Stimulated activated CD4-positive, alpha-beta T cell treated with anti-CD3 and anti-CD28 coated beads, Interleukin-12 subunit alpha, Interleukin-12 subunit beta, amount 100 ng/mL, for 48 hours (primary cell): ENCODE measurements at places on chromosomes 6 and 20.

- DNase-seq, result no peak
Observed at GRCh38 chr6:19869464-19869863, 32.3 kb downstream of the ID4 start.

DNA sequence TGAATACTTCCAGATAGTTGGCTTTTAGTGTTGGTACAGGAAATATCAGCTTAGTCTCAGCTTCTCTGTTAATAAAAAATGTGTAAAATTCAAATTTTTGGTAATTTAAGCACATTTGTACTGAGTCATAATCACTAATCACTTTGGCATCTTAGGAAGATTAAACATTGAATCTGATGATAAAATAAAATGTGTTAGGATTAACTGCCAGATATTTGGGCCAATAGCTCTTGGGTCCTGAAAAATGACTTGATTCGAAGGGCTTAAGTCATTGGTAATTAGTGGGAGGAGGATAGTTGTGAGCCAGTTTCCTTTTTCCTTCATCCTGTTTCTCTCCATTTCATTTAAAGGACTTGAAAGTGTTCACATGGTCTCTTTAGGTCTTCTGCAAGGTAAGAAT lies 426.1 kb downstream of the RFPL4B start:
- DNase-seq, result no peak

GRCh38 chr6:115221198-115221597 lies 839.5 kb downstream of the FRK start:
- DNase-seq, result no peak

DNA sequence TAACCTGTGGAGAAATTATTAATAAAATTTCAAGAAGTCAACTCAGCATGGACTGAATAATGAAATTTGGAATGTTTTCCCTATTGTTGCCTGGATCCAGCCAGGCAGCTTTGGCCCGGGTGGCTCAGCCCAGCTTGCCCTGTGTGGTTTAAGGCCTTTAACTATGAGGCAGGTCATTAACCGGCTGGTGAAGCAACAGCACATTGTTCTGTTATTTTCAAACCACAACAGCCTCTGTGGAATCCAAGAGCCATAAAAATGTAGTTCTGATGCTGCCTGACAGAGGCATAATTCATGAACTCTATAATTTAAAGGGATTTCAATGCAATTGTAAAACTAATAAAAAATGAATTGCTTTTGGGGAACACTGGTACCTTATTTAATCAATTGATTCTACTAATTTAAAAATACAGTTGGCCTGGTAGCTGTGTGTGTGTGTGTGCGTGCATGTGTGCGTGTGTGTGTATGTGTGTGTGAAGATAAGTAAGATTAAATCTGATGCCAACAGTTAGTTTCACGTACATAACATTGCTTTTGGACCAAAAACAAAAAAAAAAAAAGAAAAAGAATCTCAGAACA lies 117.7 kb downstream of the RPS12 start:
- no peak for DNase-seq

- peak; percentile 53 for DNase-seq
Observed at GRCh38 chr6:42929821-42930360, 611 bp downstream of the CNPY3 start.

GRCh38 chr6:12577124-12577850 lies 139.3 kb upstream of the PHACTR1 start:
- no peak for DNase-seq

DNA sequence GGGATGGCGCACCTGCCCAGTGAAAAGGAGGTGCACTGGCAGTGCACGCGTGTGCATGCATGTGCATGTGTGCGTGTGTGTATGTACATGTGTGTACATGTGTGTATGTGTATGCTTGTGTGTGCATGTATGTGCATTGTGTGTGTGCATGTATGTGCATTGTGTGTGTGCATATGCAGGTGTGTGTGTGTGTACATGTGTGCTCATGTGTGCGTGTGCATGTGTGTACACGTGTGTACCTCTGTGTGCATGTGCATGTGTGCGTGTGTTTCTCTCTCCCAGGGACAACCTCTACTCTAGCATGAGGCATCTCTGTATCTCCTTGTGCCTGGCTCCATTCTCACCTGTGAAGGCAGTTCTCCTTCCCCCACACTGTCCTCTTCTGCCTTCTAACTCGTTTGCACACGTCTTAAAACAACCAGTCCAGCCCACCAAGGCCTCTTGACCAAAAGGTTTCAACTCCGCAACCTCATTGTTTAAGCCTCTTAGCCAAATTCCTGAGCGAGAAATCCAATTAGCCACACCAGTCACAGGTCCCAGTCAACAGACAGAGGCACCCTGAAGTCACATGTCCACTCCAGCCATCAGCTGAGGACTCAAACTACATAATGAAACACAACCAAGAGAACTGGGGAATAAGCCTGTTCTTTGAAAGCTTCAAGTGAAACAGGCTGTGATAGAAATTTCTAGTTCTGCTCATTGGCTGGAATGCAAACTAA lies 103.5 kb upstream of the PTPRT start:
- DNase-seq, result no peak

DNA sequence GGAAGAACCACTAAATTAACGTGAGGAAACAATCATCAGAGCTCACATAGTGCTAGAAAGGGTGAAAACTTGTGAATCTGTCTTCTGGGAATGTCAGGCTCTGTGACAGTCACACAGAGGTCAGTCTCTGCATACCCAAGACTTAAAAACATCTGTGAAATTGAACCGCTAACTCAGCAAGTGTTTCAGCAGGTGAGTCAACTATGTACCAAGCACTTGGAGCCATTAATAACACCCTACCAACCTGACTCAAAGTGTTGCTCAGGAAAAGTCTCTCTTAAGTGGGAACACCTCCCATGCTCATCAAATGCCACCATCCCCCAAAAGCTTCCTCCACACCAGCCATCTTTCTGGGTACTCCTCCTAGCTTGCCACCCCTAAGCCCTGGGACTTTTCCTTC lies 92.3 kb upstream of the CARMIL1 start:
- DNase-seq, result no peak

GRCh38 chr6:90938122-90938521 lies 351.2 kb upstream of the MAP3K7 start:
- no peak for DNase-seq

GRCh38 chr6:56516003-56516402 lies 126.7 kb downstream of the DST start:
- DNase-seq, result no peak

GRCh38 chr6:34695729-34696188 lies 808 bp downstream of the ILRUN start:
- DNase-seq, result no peak

- DNase-seq, result no peak
Observed at GRCh38 chr6:115137910-115138309, 795.1 kb upstream of the HS3ST5 start.

GRCh38 chr6:21348504-21349195 lies 244.9 kb upstream of the SOX4 start:
- no peak for DNase-seq

DNA sequence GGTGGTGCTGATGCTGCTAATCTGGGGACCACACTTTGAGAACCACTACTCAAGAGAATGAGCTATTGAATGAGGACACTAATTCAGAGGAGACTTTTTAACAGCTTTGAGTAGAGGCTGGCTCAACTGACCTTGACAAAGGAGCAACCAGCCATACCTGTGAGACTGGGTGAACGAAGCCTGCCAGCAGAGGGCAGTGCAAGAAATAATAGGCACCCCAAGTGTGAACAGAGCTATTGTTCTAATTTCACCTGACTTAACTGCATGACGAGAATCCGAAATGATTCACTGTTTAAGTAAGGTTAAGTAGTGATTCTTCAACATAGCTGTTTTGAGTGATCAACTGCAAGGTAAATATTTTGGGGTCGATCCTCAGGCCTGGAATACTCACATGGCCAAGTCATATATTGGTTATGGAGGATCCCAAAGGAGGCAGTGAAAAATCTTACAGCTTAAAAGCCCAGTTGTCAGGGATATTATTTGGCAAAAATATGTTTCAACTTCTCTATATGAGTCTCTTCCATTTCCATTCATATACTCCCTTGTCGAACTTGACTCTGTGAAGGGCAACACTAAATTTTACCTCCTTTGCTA lies 550.5 kb upstream of the MARCKS start:
- no peak for DNase-seq

GRCh38 chr20:32035426-32035779 lies 16.6 kb upstream of the HCK start:
- DNase-seq, result no peak

DNA sequence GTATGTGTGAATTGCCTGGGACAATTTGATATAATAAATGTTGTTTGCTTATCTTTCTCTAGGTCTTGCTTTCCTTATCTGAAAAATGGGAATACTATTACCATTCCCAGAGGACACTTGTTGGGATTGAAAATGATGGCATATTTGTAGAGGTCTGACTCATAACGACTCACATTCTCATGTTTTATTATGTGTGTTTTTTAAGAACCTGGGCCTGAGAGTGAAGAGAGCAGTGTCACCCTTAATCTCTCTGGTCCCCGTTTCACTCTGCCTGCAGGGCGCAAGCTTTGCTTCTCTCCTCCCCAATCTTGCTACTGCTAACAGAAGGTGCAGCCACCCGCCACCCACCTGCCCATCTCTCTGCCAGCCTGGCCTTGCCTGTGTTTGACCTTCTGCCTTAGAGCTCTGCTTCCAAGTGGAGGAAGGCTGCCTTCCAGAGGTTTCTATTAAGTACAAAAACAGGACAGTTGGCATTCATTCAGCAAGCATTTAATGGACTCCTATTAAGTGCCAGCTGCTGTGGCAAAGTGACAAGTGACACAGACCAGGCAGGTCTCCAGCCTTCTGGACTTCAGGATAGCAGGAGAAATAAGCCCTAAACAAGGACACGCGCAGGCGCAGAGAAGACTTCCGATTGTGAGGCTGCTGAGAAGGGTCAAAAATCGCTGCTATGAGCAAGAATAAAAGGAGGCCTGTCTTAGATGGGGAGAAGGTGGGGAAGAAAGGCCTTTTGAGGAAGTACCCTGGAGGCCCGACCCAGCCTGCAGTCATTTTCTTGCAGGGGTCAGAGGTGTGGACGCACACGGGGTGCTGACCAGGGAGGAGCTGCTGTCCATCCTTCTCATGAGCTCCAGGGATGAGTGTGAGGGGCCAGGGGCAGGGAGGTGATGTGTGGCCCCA lies 112.5 kb downstream of the JPH2 start:
- DNase-seq, result no peak

- no peak for DNase-seq
Observed at GRCh38 chr6:156842598-156843250, 65.5 kb downstream of the ARID1B start.

DNA sequence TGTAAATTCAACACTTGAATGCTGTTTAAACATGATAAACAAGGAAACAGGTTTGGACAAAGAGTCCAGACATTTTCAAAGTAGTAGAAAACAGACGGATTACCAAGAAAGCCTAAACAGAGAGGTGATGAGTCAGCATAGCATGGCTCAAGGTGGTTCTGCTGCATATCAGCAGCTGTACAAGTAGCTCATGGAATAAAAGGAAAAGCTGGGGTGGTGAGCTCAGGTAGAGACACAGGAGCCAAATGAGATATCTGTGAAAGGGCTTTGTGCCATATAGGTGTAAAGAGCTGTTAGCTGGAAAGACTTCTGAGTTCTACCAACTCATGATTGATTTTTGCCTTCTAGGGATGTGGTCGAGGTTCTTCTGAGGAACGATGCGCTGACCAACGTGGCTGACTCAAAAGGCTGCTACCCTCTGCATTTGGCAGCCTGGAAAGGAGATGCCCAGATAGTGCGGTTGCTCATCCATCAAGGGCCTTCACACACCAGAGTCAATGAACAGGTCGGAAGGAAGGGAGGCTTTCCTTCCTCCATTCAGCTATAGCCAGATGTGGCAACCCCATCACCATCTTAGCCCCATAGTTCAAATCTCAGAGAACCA lies 80.7 kb downstream of the ANKS1A start:
- DNase-seq, result no peak

DNA sequence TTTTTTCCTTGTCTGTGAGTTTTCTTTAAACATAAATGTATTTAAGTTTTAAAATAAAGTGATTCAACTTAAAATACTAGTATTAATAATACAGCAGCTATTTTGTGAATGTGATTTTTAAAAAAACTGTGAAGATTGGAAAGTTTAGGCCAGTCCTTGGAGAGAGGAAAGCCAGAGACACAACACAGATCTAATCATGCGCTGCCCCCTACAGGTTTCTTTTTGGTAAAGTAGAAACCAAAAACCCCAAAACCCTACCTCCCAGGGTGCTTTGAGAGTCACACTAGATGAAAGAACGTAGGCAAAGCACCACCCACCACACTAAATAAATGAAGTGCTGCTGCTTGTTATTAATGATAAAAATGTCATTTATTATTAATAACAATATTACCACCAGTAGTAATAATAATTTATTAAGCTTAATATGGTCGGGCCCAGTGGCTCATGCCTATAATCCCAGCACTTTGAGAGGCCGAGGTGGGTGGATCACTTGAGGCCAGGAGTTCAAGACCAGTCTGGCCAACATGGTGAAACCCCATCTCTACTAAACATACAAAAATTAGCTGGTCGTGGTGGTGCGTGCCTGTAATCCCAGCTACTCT lies 33.7 kb downstream of the SLC9A8 start:
- DNase-seq, result no peak

- DNase-seq, result no peak
Observed at GRCh38 chr6:118163542-118163941, 256.5 kb downstream of the SLC35F1 start.

DNA sequence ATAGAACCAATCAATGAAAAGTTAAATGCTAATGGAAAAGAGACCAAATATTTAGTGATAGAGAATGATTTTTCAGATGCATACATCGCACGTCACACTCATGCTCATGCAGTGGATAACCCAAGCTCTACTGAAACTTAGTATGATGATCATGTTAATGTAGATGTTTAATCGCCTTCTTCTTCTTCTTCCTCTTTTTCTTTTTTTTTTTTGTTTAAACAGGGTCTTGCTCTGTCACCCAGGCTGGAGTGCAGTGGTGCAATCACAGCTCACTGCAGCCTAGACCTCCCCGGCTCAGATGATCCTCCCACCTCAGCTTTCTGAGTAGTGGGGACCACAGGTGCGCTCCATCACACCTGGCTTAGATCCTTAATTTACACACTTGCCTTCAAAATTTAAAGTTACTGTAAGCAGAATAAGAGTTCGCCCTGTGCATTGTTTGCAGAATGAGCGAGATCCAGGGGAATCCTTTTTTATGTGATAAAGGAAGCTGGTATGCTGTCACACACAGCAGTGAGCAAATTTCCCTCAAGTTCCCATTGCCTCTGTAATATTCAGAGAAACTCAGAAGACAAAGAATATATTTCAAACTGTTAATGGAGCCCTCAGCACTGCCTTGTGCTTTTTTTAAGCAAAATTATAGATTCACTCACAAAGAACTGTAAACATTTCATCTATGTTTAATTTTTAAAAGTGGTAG lies 194.2 kb upstream of the SGK1 start:
- DNase-seq, result no peak

- no peak for DNase-seq
Observed at GRCh38 chr6:85092226-85092625, 327.8 kb upstream of the TBX18 start.

- no peak for DNase-seq
Observed at GRCh38 chr6:168117942-168118341, 38.9 kb upstream of the FRMD1 start.

- DNase-seq, result no peak
Observed at GRCh38 chr20:37421988-37422387, 76.0 kb downstream of the SRC start.

GRCh38 chr6:68226460-68226859 lies 408.6 kb upstream of the ADGRB3 start:
- no peak for DNase-seq

- no peak for DNase-seq
Observed at GRCh38 chr6:55445648-55446204, 118.5 kb downstream of the GFRAL start.
